ENCODE measurements at places on chromosomes 12 and 14.

DNA sequence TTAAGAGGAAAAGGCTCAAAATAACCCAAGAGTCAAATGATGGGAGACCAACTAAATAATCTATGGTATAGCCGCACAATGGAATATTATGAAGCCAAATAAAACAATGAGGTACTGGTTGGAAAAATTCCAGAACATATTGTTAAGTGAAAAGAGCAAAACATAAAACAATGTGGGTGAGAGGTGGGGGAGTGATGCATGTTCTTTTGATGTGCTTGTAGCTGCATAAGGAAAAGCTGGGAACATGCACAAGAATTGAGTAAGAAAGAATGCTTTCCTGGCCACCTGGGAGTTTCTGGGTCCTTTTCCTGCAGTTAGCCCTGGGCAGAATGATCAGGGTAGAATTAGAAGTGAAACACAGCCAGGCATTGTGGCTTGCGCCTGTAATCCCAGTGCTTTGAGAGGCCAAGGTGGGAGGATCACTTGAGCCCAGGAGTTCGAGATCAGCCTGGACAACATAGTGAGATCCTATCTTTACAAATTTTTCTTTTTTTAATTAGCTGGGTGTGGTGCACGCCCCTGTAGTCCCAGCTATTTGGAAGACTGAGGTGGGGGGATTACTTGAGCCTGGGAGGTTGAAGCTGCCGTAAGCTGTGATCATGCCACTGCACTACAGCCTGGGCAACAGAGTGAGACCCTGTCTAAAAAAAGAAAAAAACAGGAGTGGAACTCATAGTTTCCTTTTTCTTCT, 7.9 kb downstream of the ABCB9 start:
- DNase-seq = no peak

- DNase-seq = no peak
These were observed 48.2 kb downstream of the SPPL3 start for GRCh38 chr12:120855823-120856588.

DNA sequence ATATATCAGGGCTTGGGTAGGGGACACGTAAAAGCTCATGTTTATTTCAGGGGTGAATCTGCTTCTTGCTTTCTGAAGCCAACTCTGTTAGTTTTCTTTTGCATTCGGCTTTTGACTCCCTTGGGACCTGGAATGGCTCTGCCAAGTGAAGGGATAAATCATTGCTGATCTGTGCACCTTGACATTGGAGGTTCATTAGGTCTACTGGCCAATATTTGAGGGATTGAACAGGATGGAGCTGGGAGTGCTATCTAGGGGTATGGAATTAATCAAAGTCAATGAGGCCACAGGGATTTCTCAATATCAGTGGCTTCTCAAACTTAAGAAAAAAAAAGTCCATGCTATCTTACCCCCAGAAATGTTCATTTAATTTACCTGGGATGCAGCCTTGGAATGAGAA, 203.5 kb upstream of the RMST start:
- DNase-seq = no peak

DNA sequence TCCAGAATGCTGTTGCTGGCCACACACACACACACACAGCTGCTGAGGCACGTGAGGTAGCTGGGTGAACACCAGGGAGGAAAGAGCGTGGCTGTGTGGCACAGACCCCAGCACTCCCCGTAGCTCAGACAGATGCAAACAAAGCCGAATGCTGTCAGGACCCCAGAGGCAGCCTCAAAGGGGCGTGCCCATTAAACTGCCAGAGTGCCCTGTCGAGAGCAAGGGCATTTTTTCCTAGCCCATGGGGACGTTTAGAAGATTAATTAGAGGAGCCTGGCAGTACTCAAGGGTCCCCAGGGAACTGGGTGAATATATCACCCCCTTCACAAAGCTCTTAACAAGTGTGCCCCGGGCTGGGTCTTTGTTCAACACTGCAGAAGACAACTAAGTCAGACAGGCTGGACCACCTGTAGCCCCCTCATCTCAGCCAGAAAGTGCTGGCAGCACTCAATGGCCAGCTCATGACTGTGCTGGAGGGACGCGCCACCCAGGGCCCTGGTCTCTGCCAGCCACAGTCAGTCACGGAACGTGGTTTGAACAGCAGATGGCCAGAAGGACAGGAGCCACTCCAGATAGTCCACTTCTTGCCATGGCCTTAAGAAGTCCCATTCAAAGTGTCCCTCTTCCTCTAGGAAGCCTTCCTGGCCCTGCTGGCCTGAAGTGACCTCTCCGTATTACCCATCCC, 37.5 kb downstream of the TTC7B start:
- no peak for DNase-seq

DNA sequence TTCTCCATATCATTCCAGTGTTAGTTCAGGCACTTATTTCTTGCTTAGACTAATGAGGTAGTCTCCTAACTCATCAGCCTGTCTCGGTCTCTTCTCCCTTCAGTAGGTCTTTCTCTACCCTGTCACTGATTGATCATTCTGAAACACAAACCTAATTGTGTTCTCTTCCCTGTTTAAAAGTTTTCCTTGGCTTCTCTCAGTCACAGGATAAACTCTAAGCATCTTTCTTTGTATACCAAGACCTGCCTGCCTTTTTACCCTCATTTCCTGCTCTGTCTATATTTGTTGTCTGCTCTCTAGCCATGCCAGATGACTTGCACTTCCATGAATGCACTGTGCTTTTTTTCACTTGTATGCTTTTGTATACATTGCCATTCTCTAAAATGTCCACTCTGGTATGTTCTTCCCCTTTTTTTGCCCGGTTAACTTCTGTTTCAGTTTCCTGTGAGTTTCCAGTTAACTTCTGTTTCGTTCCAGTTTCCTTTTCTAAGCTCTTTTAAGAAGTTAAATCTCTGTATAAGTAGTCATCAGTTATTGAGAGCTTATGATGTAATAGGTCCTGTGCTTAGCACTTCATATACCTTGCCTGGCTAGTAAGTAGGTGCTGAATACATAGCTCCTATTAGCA, 12.8 kb downstream of the DIP2B start:
- no peak for DNase-seq

- DNase-seq = peak; percentile 45
These were observed 53.5 kb upstream of the PPP1R12A start for GRCh38 chr12:79988368-79988767.

- DNase-seq = no peak
These were observed 17.4 kb downstream of the KRT76 start for GRCh38 chr12:52759695-52760094.

DNA sequence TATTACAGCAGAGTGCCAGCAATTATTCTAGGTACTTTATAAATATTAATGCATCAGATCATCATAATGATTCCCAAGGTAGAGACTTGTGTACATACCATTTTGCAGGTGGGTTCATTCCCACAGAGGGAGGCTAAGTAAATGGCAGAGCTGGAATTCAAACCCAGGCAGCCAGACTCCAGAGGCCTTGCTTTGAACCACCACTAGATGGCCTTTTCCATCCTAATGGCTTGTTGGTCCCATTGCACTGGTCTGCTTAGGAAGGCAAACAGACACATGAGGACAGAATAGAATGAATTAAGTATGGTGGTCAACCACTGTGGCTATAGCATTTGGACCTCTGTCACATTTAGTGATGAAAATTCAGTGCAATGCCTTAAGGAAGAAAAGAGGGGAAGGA, 158.7 kb downstream of the METTL25 start:
- DNase-seq = peak; percentile 5

DNA sequence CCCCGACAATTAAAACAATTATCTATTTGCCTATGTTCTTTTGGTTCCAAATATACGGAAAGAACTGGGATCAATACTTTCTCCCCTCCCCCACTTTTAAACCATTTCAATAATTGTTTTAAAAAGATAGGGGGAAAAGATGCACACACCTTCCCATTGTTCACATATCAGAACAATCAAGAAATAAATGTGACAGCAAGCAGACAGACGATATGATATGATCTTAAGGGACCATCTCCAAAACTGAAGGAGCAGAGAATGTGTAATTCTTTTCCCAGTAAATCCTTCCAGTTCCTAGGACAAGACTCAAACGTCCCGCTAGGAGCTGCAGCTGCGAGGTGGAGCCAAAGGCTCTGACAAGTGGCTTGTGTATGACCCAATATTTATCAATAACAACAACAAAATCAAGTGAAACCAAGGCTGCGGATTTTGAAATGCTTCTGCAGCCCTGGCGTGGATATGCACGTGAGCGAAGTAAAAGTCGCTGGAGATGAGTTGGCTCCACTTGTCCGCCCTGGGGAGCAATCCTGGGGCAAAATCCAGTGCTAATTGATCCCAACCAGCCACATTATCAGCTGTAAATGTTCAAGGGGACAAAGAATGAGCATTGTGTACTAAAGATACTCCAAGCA, 8.2 kb upstream of the FOXG1 start:
- DNase-seq = no peak

- no peak for DNase-seq
These were observed 75.4 kb downstream of the BTG1 start for GRCh38 chr12:92070054-92070863.

- DNase-seq = no peak
These were observed 33.3 kb downstream of the DIO3 start for GRCh38 chr14:101594511-101595148.

DNA sequence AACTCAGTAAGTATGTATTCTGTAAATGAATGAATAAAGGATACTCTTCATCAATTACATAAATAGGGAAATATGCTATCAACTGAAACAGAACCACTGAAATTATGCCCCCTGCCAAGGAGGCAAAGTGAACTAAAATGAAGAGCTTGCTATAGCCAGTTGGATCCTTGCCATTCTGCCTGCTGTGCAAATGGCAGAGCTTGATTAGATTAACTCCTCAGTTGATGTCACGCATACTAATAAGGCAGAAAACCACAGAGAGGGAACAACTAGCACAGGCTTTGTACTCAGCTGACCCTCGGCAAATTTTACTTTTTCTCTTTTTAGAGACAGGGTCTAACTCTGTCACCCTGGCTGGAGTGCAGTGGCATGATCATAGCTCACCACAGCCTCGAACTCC, 36.7 kb upstream of the FERMT2 start:
- DNase-seq = no peak

- peak; percentile 51 for DNase-seq
These were observed 690 bp upstream of the DTX3 start for GRCh38 chr12:57603815-57604453.

DNA sequence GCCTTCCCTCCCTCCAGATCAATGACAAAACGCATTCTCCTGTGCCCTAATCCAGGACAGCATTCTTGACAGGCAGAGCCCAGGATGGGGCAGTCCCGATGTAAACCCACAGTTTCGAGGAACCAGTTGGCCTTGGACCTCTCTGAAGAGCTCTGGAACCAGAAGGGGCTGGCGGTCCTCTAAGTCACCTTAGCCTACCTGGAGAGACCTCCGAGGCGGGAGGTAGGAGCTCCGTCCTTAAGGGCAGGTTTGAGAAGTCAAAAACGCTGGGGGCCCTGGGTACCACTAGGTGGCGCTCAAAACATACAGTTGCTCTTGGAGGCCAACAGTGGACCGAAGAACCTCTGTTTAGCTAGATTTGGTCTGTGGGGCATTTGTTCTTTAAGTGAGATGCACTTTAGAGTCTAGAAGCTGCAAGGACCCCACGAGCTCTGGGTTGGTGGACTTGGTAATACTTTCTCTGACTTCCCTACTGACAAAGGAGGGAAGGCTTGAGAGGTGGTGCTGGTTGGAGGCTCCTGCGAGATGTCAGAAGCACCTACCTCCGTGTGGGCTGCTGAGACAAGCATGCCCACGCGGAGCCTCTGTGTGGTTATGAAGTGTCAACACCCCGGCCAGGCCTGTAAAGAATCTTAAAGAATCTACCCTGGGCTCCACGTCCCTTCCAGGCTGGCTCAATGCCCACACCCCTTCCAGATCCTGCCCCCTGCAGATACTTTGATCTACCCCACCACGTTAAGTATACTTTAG, 74.8 kb upstream of the CHST11 start:
- peak; percentile 89 for DNase-seq

DNA sequence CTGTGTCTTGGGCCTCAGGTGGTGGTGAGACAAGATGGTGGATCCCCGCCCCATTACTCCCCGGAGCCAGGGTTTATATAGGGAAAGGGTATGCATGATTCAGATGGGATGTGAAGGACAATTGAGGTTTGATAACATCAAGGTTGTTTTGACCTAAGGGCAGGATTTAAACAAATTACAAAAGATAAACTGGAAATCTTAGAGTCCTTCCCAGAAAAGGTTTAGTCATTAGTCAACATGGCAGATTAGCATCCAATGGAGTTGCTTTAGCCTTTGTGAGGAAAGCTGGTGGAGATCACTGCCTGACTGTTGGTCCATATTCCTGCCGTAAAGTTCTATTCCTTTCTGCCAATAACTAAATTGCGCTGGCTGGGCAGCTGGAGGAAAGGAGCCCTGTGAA, 15.6 kb upstream of the FRMD6 start:
- DNase-seq = no peak

- DNase-seq = peak; percentile 90
These were observed 39.9 kb downstream of the PRPF40B start for GRCh38 chr12:49662998-49663843.

DNA sequence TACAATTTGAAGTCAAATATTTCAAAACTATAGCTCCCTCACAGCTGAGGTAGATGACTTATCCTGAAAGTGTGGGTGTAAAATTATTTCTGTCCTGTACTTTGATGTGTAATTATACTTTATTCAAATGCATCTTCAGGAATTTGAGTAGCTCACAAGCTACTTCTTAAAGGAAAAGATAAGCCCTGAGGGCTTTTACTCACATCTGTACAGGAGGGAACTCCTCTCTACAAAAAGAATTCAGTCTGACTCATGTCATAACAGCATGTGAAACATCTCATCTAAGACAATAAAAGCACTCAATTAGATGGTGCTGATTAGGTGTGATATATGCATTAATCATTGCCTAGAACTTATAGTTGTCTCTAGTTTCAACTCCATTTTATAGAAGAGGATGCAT, 452.0 kb downstream of the PRKD1 start:
- DNase-seq = no peak

DNA sequence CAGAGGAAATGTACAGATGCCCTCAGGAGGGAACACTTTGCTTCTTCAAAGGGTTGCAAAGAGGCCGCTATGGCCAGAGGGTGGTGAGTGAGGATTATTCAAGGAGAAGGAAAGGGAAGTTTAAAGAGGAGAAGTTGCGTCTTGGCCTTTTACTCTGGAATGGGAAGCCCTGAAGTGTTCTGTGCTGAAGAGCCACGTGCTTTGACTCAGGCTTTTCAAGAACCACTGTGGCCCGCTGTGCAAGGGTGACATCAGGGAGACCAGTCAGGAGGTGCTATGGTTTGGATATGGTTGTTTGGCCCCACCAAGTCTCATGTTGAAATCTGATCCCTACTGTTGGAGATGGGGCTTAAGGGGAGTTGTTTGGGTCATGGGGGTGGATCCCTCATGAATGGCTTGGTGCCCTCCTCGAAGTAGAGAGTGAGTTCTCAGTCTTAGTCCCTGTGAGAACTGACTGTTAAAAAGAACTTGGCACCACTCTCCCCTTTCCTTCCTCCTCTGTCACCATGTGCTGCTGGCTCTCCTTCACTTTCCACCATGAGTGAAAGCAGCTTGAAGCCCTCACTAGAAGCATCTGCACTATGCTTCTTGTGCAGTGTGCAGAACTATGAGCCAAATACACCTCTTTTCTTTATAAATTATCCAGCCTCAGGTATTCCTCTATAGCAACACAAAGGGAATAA, 66.1 kb upstream of the DUSP6 start:
- no peak for DNase-seq

- no peak for DNase-seq
These were observed 933.1 kb upstream of the FBXO33 start for GRCh38 chr14:40365305-40365704.
